ENCODE measurements at places on chromosomes 4 and X. TPM values are rescaled to one million over a fixed set of nuclear protein-coding genes. Genes with fewer than 3 reads are reported as not detected.

GRCh38 chr4:37568489-37568888 lies 117.7 kb downstream of the RELL1 start:
- DNase-seq: no peak

The SPANXC gene
- not detected for total RNA-seq

GRCh38 chr4:74624351-74625151 lies 169.8 kb downstream of the BTC start:
- DNase-seq: no peak

GRCh38 chr4:31349907-31350306 lies 629.7 kb downstream of the PCDH7 start:
- no peak for DNase-seq

- no peak for DNase-seq
Observed at GRCh38 chr4:137700751-137701150, 168.5 kb upstream of the PCDH18 start.

Measured in lower leg skin (tissue), 4 donors.